ENCODE measurements at places on chromosomes 7 and 10.

DNA sequence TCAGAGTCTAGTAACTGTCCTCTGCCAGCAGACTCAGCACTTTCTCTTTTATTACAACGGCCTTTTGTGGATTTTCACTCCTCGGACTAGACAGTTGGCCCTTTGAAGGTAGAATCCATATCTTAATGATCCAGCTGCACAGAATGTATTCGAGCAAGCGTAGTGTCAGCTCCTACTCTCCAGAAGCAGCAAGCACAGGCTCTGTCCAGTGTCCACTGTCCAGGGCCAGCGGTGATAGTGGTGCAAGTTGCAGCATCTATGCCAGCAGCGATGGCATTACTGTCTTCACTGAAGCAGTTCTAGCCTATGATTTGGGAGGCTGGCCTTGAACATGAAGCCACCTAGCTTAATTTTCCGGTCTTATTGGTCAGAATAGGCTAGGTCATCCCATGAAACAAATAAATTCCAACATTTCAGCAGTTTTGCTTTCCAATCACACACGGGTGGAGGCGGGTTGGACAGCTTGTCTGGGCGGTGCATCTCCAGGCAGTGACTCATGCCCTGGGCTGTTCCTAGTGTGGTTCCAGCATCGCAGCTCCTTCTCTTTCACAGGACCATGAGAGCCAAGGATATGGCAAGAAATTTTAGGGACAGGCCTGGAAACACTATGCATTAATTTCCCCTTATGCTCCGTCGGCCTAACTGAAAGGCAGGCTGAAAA lies 108.6 kb upstream of the KCNMA1 start:
- no peak for DNase-seq

DNA sequence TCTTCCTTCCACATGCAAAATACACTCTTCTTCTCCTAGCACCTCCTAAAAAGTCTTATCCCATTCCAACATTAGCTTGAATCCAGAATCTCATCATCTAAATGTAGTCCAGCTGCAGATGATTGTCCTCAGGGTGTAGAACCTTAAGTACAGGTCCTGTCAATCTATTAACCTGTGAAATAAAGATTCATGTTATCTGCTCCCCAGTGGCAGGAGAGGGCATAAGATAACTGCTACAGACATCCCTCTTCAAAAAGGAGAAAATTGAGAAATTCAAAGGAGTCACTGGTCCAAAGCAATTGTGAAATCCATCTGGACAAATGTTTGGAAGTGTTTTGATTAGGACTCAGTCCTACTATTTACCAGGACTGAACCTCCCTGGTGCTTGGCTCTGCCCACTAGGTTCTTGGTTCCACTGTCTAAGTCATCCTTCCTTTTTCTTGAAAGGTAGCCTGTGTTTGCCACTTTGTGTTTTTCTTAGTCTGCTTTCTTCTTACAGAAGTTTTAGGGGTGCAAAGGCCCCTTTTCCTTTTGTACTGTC lies 96.2 kb downstream of the ADD3 start:
- no peak for DNase-seq

DNA sequence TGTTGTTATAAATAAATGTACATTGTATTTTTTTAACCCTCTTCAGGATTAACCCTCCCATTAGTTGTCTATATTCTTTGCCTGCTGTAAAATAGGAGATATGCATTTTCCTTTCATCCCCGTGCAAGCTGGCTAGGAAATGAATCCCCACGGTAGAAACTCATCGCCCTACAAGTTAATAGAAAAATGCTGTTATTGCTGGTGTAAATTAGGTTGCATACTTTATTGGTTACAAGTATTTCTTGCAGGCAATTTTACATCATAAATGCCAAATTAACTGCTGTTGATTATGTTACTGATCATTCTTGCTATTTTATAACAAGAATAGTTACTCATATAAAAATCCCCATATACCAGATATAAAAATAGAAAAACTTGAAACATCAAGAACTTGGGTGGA lies 454.2 kb upstream of the KLF6 start:
- DNase-seq = no peak

DNA sequence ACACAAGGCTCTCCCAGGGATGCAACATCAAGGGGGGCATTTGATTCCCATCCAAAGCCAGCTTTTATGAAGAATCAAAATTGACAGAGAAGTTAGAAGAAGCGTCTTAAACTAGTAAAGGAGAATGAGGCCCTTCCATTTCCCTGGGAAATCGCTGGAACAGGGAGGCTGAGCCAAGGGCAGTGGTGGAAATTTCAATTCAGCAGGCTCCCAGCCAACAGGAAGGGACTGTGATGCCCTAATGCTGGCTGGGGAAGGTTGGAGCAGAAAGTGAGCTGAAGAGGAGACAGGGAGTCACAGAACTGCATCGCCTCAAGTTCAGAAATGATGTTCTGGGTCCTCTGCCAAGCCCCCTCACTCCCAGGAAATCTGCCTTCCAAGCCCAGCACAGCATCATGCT lies 517.3 kb downstream of the GRID1 start:
- no peak for DNase-seq

DNA sequence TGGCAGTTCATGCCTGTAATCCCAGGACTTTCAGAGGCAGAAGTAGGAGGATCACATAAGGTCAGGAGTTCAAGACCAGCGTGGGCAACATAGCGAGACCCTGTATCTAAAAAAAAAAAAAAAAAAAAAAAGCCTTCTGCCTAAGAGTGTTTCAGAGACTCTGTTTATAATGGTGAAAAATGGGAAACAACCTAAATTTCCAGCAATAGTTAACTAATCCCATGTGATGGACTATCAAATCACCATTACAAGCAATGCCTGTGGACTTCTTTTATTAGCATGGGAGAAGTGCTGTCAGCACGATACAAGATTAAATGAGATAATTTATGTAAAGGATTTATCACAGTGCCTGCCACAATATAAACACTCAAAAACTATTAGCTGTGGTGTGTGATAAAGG lies 67.5 kb upstream of the CUX1 start:
- DNase-seq = no peak

- peak; percentile 66 for DNase-seq
These were observed at the start of gene C1QL3 for GRCh38 chr10:16521311-16522016. TSS of gene C1QL3 (minus strand) at chr10:16521879. CDS start at chr10:16521065, 814 bp downstream.

DNA sequence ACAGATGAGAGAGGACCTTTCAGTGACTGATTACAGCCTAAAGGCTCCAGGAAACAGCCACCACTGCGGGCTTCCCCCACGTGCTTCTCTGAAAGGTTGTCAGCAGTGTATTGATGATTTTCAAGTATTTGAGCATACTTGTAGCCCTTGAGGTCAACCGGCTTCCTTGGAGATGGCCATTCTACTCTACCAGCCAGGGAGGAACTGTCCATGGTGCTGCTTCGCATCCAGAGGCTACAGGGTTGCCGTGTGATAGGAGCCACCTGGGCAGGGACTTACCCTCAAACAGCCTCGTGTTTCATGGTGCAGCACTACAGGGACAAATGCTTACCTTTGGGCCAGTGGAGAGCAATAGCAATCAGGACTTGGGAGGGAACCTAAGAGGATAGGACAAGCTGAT lies 179.5 kb downstream of the DPP6 start:
- DNase-seq = no peak

DNA sequence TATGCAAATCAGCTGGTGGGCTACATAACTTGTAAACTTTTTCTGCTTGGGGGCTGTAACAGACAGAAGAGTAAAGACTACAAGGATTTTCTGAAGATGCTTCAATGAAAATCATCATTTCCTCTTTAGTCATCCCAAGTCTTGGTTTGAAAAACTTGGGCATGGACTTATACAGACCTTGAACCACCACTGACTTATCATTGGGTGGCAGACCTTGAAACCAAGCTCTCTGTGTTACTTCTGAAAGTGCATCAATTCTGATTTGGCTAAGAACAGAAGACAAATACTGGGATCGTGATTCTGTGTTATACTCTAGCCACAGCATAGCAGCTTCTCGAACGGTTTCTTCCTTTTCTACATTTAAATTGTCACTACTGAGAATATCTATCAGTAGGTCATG lies 21.3 kb downstream of the KBTBD2 start:
- DNase-seq = no peak

- DNase-seq = no peak
These were observed 122.1 kb upstream of the BTBD16 start for GRCh38 chr10:122148876-122149560.

DNA sequence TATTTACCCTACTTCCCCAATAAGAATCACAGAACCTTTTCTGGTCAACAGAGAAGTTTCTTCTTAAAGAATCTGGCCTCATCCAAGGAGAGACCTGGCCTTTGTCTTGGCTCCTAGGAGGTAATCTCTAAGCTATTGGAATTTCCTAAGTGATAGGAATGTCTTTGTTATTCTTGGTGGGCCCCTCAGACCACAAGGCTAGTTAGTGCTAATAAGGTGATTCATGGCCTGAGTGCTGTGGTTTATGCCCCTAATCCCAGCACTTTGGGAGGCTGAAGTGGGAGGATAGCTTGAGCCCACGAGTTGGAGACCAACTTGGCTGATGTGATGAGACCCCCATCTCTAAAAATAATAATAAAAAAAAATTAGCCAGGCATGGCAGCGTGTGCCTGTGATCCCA lies 60.0 kb upstream of the CYP2C18 start:
- DNase-seq = no peak

GRCh38 chr7:73350306-73351068 lies 22.5 kb downstream of the FKBP6 start:
- DNase-seq = no peak

- DNase-seq = no peak
These were observed 43.3 kb downstream of the CNOT4 start for GRCh38 chr7:135466442-135467206.

- no peak for DNase-seq
These were observed 24.3 kb upstream of the ITGB8 start for GRCh38 chr7:20306180-20306946.

GRCh38 chr7:69067397-69067796 lies 530.9 kb upstream of the AUTS2 start:
- no peak for DNase-seq

DNA sequence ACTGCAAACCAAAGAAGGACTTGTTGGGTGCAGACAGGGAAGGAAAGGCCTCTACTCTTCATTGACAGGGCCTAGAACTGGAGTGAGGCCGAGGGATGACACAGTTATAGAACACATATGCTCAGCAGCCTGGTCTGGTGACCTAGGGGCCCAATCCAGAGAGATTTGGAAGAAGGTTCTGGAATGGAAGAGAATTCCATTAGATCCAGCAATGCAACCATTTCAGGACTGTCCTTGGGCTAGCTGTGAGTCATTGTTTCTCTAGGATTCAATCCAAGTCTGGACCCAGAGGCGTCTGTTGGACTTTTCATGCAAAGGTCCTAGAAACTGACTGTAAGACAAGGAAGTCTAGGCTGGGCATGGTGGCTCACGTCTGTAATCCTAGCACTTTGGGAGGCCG lies 59.2 kb downstream of the WIPF3 start:
- DNase-seq = no peak

GRCh38 chr10:68574051-68574450 lies 13.9 kb downstream of the TET1 start:
- DNase-seq = no peak

Data from activated effector memory CD4-positive, alpha-beta T cell treated with anti-CD3 and anti-CD28 coated beads, Interleukin-2, amount 50 U/mL, for 16 hours (primary cell).